NCI-H460 (cell line): ENCODE measurements at places on chromosomes 11 and 22.

- DNase-seq = no peak
Measured at GRCh38 chr11:13949876-13950275, 12.6 kb upstream of the SPON1 start.

DNA sequence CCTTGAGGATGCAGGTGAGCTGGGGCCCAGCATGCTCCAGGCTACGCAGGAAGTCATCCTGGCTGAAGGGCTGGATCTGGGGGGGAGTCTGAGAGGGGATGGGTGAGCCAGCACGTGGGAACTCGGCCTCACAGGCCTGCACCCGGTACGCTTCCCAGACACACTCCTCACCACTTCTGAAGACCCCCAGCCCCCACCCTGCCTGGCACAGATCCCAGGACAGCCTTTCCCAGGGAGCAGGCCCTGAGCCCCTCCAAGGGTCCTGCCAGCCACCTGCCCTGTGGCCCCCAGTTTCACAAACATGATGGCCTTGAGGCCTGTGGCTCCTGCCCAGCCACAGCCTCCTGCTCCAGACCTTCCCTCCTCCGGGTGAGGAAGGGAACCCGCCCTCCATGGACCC lies 5.6 kb upstream of the PLXNB2 start:
- no peak for DNase-seq

GRCh38 chr11:96815236-96815635 lies 425.4 kb downstream of the JRKL start:
- no peak for DNase-seq

GRCh38 chr11:130299978-130300377 lies 14.7 kb downstream of the ZBTB44 start:
- no peak for DNase-seq

DNA sequence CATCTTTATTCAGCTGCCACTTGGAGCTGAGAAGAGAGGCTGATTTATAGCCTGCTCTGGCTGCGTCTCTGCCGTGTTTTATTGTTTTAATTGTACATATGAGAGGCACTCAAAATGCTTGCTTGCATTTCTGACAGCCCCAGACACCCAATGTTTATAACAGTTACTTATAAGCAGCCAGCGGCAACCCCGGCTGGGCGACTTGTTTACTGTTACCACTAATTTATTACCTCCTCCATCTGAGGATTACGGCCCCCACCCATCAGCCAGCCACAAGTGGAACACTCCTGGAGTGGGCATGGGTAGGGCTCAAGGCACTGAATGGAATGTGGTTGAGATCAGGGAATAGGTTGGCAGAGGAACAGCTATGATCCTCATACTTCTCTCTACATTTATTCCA lies 61.2 kb downstream of the CLPB start:
- DNase-seq = no peak

DNA sequence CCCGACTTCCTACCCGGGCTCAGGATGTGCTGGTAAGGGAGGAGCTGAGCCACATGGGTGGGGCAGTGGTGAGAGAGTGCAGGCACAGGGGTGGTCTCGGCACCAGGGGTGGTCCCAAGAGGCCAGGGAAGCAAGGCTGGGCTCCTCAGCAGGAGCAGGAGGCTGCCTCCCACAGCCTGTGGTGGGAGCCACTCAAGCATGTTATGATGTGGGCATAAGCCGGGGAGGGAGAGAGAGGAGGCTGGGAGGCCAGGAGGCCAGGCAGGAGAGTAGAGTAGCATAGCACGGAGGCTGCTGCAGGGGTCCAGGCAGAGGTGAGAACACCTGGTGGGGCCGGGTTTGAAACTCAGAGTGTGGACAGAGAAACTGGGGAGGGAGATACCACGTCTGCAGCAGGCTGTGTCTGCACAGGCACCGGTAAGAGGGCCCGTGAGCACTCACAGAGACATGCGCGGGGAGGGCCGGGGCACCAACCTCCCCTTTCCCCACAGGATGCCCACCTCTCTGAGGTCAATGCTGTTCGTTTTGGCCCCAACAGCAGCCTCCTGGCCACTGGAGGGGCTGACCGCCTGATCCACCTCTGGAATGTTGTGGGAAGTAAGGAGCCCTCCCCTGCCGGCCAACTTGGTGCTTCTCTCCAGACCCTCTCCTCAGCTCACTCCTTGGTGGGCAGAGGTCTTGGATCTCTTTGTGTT lies 10.7 kb downstream of the ATG16L2 start:
- no peak for DNase-seq

DNA sequence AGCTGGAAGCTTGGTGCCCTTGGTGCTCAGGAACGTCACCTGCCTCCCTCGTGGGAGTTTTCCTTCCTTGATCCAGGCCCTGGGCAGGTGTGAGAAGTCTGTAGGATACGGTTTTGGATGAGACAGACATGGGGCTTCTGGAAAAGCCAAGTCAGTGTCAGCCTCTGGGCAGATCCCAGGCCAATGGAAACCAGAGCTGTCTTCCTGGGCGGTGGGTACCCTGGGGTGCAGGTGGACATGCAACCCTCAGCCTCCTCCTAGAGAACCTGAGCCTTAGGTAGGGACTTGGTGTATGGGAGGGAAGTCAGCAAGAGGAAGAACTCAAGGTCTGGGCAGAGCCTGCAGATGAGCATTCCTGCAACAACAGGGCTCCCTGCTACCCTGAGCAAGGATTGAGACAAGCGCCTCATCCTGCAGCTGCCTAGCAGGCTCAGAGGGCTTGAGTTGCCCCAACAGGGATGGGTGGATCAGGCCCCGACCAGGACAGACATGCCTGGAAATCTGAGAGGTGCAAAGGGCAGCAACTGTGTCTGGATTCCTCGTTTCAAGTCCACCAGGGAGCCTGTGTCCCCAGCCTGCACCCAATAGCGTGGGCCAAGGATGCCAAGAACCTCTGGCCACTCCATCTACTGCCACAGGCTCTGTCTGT lies 37.6 kb upstream of the SYT13 start:
- no peak for DNase-seq

GRCh38 chr11:68042219-68043028 lies 3.6 kb downstream of the TCIRG1 start:
- DNase-seq = no peak

DNA sequence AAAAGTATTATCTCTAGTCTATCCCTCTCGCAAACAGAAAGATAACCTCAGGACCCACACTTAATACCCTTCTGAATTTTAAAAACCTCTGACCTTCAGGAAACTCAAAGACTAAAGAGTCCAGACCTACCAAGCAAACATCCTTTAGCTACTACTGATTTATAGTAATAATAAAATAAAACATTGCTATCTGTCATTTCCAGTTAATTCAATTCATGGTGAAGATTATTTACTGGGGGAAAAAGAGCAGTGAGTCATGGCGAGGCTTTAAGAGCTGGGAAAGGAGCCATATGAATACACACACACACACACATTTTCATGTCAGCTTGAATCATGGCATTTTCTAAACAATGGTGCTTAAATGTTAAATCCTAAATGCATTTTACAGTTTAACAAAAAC lies 87.1 kb downstream of the FAM76B start:
- DNase-seq = no peak

DNA sequence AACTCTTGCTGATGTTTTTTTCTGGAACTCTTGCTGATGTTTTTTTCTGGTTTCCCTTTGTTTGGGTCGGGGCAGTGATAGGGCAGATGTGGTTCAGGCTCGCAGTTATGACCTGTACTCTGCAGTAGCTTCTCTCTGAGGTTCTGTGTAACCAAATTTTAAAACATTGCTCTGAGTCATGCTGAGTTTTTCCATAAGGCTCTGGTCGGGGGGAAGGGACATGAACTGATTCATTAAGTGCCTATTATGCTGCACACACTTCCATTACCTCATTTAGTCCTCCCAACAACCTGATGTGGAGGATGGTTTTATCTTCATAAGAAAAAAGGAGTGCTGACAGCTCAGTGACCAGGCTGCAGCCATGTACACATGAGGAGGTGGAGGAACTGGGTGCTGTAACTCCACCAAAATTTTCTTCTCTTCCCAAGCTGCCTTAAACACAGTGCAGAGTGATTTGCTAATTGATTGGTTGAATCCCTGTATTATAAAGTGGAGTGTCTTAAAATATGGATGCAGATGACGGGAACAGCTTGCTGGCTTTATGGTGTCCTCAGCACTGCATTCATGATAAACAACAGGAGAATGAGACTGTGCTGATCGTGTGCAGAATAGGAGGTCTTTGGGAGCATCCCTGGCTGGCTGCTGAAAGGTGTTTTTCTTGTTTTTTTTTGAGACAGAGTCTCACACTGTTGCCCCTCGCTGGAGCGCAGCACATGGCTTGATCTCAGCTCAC lies 19.1 kb downstream of the TNRC6B start:
- no peak for DNase-seq

DNA sequence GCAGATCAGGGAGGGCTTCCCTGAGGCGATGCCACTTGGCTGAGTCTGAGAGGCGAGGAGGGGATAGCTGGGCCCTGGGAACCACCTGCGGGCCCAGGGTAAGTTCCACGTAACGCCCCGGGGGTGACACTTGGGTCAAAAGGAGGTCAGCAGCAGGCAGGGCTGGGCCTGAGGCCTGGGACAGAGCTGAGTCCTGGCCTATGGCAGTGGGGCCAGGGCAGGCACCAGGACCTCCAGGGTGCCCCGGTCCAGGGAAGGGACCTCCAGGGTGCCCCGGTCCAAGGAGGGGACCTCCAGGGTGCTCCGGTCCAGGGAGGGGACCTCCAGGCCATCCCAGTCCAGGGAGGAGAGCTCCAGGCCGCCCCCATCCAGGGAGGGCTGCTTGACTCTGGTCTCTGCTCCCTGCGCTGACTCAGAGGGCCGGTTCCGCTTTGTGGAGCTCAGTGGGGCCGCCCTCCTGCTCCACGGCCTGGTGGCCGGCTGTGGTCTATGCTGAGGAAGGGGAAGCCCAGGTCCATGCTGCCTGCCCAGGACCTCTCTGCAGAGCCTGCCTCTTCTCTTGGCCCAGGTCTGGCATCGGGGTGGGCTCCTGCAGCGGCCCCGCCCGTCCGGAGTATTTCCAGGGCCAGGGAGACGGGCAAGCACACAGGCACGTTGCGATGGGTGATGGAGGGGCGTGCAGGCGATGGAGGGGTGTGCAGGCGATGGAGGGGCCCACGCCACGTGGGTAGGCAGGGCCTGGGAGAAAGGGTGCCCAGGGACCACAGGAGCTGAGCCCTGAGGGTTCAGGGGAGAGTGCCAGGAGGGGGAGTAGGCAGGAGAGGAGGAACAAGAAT lies 19.5 kb upstream of the WNT7B start:
- no peak for DNase-seq

DNA sequence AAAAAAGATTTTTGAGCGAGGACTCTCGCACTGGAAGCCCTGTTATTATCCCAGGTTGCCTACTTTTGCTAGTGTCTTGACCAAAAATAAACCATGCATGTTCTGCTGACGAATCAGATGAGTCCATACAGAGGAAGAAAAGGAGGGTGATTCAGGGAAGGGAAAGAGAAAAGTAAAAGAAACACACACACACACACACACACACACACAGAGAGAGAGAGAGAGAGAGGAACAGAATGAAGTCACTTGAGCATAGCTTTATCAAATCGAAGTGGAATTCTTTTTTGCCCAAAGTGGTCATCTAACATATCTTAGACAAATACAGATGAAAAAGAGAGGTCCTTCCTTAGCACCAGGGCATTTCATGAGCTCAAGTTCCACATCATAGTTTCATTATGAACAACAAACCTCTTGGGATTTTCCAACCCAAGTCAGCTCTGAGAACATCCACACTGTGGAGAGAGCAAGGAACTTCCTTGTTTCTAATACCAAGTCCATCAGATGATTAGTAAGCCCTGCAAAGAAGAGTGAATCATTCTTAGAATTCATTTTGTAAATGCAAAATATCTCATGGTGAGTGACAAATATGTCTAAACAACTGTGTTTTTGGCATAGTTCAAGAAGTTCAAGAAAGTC lies 7.7 kb upstream of the MMP12 start:
- DNase-seq = no peak

- no peak for DNase-seq
Measured at GRCh38 chr11:116420770-116421528, 351.8 kb downstream of the BUD13 start.

GRCh38 chr11:77444261-77444660 lies 29.6 kb downstream of the PAK1 start:
- no peak for DNase-seq

GRCh38 chr11:108319541-108320145 lies 96.8 kb downstream of the ATM start:
- DNase-seq = no peak

- no peak for DNase-seq
Measured at GRCh38 chr11:39772525-39773137, 1686.8 kb downstream of the LRRC4C start.
